ENCODE measurements at places on chromosomes 1 and 21. TPM values are rescaled to one million over a fixed set of nuclear protein-coding genes. Genes with fewer than 3 reads are reported as not detected.

The TOMM40L gene
- total RNA-seq = 12.3 TPM

The TEX38 gene
- not detected for total RNA-seq

The RORC gene
- 3.9 TPM for total RNA-seq

The LCE2C gene
- total RNA-seq = not detected

The CFAP126 gene
- total RNA-seq = not detected

The RAB3B gene
- total RNA-seq = 0.07 TPM

The PLA2G2C gene
- 0.58 TPM for total RNA-seq

The COL9A2 gene
- 2.5 TPM for total RNA-seq

The GBP7 gene
- total RNA-seq = not detected

The AVPR1B gene
- not detected for total RNA-seq

The CNTN2 gene
- not detected for total RNA-seq

The PDZK1 gene
- not detected for total RNA-seq

The C1QC gene
- not detected for total RNA-seq

The AXDND1 gene
- 0.47 TPM for total RNA-seq

The DNTTIP2 gene
- total RNA-seq = 82.8 TPM

The MRPL24 gene
- 89.7 TPM for total RNA-seq

The MATN1 gene
- total RNA-seq = 0.32 TPM

The TMPRSS15 gene
- total RNA-seq = not detected

The LAMC1 gene
- total RNA-seq = 0.25 TPM
